ENCODE measurements at places on chromosomes 2 and 18.

DNA sequence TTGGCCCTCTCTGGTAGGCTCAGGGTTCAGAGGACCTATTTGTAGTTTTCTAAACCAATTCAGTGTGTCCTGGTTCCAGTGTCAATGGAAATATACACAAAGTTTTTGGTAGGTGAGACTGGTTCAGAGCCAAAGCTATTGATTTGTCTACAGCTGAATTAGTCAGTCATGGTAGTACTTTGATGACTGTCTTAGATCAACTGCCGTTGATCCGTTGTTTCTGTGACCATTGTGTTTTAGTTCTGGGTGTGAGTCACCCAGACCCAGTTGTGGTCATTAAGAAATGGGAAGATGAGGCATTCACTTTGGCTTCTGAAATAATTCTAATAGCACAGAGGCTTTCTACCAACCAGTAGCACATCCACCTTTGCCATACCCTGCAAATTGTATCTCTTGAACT is 16.0 kb upstream of the RPE start:
- DNase-seq, result no peak

GRCh38 chr2:133365117-133365516 is 203.1 kb downstream of the NCKAP5 start:
- DNase-seq, result no peak

DNA sequence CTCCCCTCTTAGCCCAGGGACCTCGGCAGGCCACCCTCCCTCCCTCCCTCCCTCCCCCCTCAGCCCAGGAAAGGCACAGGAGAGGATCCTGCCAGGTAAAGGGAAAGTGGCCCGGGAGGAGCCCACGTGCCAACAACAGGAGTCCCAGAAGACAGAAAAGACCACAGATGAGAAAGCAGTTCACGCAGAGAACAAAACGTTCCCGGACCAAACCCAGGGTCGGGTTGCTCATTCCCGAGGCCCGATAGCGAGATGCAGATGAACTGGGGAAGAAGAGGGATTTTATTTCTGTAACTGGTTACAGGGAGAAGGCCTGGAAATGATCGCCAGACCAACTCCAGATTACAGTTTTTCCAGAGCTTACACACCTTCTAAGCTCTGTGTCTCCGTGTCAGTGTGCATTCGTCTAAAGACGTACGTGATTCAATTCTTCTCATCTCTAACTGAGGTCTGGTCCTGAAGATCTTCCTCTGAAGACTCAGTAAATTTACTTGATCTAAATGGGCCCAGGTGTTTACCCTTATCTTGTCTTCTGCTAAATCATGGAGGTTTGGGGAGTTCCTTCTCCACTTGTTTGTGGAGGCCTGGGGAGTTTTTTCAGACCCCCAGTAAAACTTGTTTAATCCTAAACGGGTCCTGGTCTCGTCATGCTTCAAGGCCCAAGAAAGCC is 807 bp upstream of the NEU4 start:
- DNase-seq, result no peak

GRCh38 chr2:204948822-204949221 is 403.5 kb downstream of the PARD3B start:
- no peak for DNase-seq

DNA sequence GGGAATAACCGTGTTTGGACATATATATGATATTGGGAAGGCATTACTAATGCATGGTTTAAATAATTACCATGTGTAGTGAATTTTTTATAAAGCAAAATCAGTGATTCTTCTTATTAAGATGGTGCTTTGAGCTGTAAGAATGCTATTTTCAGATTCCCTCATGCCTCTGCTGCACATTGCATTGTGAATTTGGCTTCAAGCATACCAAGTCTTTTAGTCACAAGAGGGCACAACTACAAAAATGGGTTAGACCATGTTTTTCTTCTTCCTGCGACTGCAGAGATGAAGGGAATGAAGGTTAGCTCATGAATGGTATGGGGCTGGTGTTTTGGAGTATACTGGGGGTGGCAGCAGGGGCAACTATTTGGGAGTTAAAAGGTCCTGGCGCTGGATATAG is 320.1 kb downstream of the SLC4A3 start:
- no peak for DNase-seq

- DNase-seq, result no peak
These were observed 182.2 kb upstream of the ZFP36L2 start for GRCh38 chr2:43408407-43409160.

- DNase-seq, result no peak
These were observed 12.6 kb upstream of the RNU2-63P start for GRCh38 chr2:88028931-88029330.

GRCh38 chr2:76599732-76600368 is 889.1 kb upstream of the GCFC2 start:
- DNase-seq, result peak; percentile 65

- DNase-seq, result no peak
These were observed 521.9 kb upstream of the SALL3 start for GRCh38 chr18:78457731-78458130.

GRCh38 chr2:220512419-220512818 is 885.0 kb downstream of the SLC4A3 start:
- no peak for DNase-seq

- DNase-seq, result no peak
These were observed 548.3 kb downstream of the ERBB4 start for GRCh38 chr2:211990335-211990734.

DNA sequence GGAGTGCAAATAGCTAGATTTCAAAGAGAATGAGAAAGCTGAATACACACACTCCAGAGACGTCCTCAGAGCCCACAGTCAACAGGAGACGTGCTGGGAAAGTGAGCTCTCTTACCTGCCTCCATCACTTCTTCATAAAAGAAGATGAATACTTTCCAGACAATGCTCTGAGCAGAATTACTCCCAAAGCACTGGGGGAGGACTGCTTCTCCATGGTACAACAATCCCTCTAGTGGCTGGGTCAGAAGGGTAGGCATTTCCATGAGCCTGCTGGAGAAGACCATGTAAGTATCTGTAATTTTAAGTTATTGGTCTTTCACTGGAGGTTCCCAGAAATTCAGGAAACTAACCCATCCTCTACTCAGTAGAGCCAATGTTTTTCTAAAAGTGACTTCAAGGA is 190.3 kb downstream of the RBM43 start:
- DNase-seq, result no peak

GRCh38 chr2:148926291-148926961 is 51.4 kb downstream of the KIF5C start:
- no peak for DNase-seq

DNA sequence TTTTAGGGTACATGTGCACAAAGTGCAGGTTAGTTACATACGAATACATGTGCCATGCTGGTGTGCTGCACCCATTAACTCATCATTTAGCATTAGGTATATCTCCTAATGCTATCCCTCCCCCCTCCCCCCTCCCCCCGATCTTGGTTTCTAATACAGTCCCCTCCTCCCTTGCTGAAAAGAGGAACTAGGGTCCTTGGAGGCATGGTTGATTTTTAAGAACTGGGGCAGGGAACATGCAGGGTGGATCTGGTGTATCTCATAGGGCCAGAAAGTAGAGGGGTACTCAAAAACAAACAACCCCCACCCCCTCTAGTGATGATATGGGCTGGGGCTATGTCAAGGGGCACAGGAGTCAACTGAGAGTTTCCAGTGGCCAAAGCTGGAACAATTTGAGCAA is 153.4 kb downstream of the UBR3 start:
- DNase-seq, result no peak

DNA sequence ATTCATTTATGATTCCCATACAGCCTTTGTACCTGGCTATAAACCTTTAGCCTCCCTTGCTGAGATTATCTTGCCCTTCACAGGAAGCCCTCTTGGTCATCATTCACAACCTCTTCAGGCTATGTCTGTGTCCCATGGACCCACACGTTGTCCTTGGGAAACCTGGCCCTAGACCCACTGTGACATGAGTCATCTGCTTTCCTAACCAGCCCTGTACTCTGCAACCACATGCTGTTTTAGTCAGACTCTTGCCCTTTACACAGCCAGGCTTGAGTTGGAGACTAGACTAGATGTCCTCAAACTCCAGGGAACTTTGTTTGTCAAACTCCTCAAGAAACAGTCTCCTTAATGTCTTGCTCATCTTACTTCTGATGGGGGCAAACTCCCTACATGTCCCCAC is 229.3 kb upstream of the ZSWIM2 start:
- DNase-seq, result no peak

- DNase-seq, result peak; percentile 71
These were observed 62.1 kb upstream of the MAPRE2 start for GRCh38 chr18:34978953-34979608.

GRCh38 chr18:41989508-41989907 is 34.5 kb downstream of the PIK3C3 start:
- peak; percentile 74 for DNase-seq

- no peak for DNase-seq
These were observed 53.5 kb downstream of the PPIG start for GRCh38 chr2:169637620-169638019.

- no peak for DNase-seq
These were observed 8.6 kb upstream of the TMEM163 start for GRCh38 chr2:134727385-134727784.

DNA sequence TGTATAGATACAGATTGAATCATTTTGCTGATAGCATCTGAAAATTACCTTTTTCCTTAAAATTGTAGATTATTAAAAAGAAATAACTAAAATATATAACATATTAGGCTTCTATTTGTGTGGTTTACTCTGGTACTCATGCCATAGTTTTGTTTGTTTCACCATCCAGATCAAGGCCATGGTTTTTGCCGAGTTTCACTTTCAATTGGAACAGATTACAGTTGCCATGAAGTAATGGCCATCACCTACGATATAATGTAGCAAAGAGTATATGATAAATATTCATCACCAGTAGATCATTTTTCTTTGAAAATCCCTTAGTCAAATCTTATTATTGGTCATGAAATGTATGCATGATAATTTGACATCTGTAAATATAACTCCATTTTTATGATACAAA is 11.9 kb upstream of the DNAH7 start:
- DNase-seq, result no peak

DNA sequence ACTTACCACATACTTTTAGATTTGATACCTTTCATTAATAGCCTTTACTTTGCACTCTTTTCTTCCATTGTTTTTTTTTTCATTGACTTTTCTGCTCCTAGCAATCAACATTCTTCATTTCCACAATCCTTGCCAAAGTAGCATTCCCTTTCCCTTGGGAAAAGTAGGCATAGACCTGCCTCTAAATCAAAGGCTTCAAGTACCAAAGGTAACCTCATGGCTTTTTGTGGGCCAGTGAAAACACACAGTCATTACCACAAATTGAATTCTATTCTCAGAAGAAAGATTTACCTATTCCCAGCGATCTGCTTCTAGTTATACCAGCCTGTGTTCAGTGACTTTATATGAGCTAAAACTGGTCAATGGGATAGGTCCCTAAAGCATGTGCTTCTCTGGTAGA is 109.2 kb downstream of the SOCS6 start:
- no peak for DNase-seq

- DNase-seq, result no peak
These were observed 222.2 kb downstream of the LTBP1 start for GRCh38 chr2:33168922-33169321.

- no peak for DNase-seq
These were observed 140.9 kb upstream of the XPO1 start for GRCh38 chr2:61679096-61679495.

GRCh38 chr2:85111819-85112281 is 21.3 kb upstream of the TCF7L1 start:
- DNase-seq, result no peak
